ENCODE measurements at places on chromosomes 3 and 15. TPM values are rescaled to one million over a fixed set of nuclear protein-coding genes. Genes with fewer than 3 reads are reported as not detected.

GRCh38 chr3:34683851-34684250 is 885.4 kb downstream of the PDCD6IP start:
- peak; percentile 63 for DNase-seq

DNA sequence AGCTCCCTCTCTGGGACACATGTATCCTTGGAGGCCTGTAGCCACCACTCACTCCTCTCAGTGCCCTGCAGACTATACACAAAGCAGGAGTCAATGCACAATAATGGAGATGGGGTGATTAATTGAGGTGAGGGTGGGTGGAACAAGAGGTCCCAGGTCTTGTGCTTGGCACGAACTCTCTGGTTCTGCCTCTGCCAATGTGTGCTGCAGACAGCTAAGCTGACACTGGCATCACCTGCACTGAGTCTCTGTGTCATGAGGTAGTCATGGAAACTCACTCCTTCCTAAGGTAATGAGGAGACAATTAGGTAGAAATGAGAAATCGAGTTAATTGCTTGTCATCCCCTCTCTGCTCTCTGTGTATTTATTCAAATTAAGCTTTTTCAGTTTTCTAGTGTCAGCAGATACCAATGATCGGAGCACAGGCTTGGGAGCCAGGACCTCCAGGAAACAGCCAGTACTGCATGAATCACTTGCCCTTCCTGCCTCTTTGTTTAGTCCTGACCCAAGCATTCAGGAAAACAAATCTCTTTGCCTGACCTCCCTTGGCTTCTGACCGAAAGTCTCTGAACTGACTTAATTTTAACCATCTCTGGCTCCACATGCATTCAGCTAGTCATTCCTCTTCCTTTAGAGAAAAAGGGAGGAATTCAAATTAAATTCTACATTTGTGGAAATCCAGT is 56.7 kb downstream of the DRD3 start:
- peak; percentile 31 for DNase-seq

DNA sequence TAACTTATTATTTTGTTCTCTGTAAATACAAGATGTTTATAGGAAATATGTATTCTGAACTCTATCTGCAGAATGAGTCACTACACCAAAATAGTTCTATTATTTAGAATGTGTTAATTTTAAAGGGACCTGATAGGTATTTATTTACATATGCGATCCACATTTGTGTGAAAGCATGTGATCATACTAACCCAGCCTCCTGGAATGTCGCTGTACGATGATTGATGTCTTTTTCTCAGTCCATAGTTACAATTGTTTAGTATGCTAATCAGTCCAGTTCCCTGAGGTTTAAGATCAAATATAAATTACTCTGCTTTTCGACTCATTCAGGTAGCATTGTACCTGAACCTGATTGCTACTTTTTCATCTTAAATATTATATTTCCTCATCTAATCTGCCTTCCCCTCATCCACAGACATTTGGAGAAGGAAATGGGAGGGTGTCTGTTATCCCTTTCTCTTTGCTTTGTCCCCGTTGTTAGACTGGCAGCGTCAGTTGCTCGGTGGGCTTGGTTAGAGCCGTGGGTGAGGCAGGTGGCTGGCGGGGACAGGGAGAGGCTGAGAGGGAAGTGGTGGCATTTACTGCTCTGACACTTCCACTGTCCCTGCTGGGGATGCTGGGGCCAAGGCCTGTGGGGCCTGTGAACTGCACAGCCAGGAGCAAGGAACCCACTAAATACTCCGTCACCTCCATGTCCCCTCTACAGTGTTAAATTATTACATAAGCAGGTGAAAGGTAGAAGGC is 27.8 kb upstream of the NR2E3 start:
- DNase-seq = no peak

DNA sequence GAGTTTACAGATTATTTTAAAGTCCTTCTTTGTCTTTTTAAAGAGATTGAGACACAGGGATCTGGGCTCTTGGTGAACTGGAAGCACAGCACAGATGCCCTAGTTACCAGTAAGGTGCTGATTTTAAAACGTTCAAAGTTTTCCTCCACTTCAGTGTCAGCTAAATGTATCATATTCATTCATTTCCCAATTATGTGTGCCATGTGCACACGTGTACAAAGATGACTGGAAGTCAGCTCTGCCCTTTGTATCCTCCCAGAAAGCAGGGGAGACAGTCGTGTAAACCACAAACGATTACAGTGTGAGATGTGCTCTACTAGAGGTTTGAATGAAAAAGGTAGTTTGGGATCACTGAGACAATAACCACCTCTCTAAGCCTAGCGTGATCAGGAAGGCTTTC is 730 bp downstream of the ZKSCAN7 start:
- peak; percentile 31 for DNase-seq

- no peak for DNase-seq
Observed at GRCh38 chr3:194112120-194113106, 23.5 kb upstream of the HES1 start.

DNA sequence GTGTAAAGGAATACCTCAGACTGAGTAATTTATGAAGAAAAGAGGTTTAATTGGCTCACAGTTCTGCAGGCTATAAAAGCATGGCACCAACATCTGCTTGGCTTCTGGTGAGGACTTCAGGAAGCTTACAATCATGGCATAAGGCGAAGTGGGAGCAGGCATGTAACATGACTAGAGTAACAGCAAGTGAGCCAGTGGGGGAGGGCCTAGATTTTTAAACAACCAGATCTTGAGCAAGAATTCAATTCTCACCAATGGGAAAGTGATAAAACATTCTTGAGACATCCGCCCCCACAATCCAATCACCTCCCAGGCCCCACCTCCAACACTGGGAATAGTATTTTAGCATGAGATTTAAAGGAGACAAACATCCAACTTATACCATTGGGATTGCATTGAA is 44.2 kb upstream of the BCL2A1 start:
- DNase-seq = no peak

DNA sequence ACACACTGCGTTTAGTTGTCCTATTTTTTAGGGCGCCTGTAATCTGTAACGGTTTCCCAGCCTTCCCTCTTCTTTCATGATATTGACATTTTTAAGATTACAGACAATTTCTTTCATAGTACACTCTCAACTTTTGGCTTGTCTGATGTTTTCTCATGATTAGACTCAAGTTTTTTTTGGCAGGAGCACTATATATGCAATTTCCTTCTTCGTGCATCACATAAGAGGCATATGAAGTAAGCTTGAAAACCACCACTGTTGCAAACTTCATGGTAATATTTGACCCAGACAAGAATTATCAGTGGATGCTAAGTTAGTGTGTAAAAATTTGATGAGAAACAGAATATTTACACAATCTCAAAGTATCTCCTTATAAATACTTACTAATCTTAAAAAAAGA is 119.2 kb upstream of the CMC1 start:
- no peak for DNase-seq

- no peak for DNase-seq
Observed at GRCh38 chr3:150069154-150069527, 98.4 kb upstream of the PFN2 start.

DNA sequence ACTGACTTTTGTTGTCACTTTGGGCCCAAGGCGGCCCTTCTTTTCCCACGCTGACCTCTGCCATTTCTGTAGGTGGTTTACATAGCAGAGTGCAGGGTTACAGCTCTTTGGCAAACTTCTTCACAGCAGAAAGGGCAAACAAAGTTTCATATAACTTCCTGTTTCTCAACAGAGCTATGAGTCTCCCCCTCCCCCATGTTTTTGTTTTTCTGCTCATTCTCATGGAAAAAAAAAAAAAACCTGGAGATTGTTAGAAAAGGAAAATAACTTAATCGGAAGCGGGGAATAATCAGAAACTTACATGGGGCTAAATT is 342.0 kb upstream of the NR2F2 start:
- DNase-seq = no peak

DNA sequence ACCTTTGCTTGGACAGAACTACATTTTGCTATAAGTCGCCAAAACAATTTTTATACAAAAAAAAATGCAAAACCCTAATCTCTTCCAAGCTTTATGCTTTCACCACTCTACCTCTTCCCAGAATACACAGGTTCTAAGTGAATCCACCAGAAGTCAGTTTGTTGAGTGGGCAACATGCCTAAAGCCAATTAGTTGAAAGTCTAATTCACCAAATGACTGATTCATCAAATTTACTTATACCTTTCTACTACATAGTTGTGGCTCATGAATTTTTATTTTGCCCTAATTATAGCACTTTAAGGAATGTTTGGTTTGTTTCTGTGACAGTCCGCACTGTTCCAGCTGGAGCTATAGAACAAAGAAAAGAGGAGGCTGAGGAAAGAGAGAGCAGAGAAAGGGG is 265.9 kb upstream of the TGFBR2 start:
- DNase-seq = no peak

DNA sequence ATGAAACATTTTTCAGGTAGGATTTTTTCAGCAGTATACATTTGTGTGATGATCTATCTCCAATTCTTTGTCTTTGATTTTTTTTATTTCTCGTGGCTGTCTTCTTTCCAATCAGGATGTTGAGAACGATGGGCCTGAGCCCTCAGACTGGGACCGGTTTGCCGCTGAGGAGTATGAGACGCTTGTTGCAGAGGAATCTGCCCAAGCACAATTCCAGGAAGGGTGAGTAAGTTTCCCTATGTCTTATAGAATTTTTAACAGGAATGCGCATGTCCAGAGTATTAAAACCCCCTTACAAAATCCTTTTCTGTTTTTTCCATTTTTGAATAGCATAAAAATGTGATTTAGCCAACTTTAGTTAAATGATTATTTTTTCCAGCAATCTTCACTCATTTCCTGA is 90.0 kb downstream of the MSL2 start:
- no peak for DNase-seq

DNA sequence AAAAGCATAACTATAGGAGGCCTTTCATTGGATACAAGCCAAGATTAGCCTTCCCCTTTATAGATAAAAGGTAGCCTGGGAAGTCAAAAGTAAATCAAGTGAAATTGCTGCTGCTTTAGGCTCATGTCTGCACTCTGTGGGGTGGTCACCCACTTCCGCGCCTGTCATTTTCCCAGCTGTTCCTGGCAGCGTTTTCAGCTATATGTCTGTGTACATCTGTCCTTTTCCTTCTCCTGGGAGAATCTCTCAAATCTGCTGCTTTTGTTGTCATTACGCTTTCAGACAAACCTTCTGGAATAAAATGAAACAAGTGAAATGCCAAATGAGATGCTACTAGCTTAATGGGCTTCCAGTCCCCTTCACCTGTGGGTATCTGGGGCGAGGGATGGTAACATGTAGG is 211.8 kb downstream of the MCTP2 start:
- DNase-seq = no peak

- no peak for DNase-seq
Observed at GRCh38 chr3:123326531-123326930, 122.4 kb downstream of the ADCY5 start.

SMAD6 gene
- 22.0 TPM for total RNA-seq

TGM4 gene
- total RNA-seq = not detected

CCR9 gene
- total RNA-seq = 0.30 TPM

ASTE1 gene
- total RNA-seq = 9.7 TPM

TGM5 gene
- total RNA-seq = 0.10 TPM

CADM2 gene
- total RNA-seq = 42.2 TPM

CATSPER2 gene
- 2.6 TPM for total RNA-seq

RPP25 gene
- 5.6 TPM for total RNA-seq

MINAR1 gene
- 15.3 TPM for total RNA-seq

Data from spinal cord (tissue), 10 donors.